ENCODE measurements at places on chromosomes 6 and 20. TPM values are rescaled to one million over a fixed set of nuclear protein-coding genes. Genes with fewer than 3 reads are reported as not detected.

DNA sequence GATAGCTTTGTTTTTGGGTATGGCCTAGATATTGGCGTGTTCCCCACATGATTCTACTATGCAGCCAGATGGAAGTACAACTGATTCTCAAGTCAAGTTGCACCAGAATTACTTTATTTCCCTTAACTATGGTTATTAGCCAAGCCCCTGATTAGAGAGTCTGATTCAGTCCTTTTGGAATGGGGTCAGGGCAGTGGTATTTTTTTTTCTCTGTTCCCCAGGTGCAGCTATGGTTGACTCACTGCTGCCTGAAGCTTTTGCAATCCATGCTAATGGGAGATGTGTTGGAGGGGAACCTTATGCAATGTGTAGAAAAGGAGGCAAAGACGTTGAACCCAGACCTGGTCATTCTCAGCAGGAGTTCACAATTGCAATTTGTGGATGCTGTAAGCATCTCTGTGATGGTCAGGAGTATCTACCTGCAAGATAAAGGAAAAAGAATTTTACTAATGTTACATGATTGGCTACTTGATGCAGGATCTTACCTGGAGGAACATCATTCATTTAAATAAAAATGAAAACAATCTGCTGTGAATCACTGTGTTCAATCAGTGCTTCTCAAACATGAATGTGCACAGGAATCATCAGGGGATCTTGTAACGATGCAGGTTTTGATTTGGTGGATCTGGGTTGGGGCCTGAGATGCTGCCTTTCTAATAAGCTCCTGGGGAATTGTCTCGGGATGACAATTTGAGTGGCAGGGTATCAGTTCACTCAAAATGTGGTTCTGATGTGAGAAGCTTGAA is 49.4 kb downstream of the PFDN4 start:
- no peak for DNase-seq

GRCh38 chr6:403659-404655 is 12.4 kb downstream of the IRF4 start:
- DNase-seq = peak; percentile 54

GRCh38 chr6:52820198-52820597 is 16.6 kb upstream of the GSTA1 start:
- no peak for DNase-seq

- no peak for DNase-seq
Observed at GRCh38 chr20:58677808-58678207, 14.8 kb upstream of the NPEPL1 start.

GRCh38 chr20:10653599-10654249 is 20.1 kb downstream of the JAG1 start:
- DNase-seq = no peak

DNA sequence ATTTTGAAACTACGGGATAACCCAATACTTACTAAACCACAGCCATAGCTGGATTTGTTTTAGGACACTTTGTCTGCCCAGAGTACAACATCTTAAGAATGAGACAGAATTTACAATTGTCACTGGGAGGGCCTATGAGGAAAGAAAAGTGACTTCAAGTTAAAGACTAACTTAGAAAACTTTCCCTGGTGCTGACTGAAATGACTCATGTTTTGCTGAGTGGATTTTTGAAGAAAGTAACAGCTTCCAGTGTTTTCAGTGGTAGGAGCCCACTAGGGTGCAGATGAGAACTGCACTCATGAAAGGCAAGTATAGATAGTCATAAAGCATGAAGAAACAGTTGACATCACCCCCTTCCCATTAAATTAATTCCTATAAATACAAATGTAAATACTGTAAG is 988.2 kb upstream of the MAP3K7 start:
- DNase-seq = no peak

- DNase-seq = no peak
Observed at GRCh38 chr6:3119040-3119723, 671 bp downstream of the BPHL start.

GRCh38 chr6:39898625-39899024 is 35.6 kb downstream of the MOCS1 start:
- no peak for DNase-seq

DNA sequence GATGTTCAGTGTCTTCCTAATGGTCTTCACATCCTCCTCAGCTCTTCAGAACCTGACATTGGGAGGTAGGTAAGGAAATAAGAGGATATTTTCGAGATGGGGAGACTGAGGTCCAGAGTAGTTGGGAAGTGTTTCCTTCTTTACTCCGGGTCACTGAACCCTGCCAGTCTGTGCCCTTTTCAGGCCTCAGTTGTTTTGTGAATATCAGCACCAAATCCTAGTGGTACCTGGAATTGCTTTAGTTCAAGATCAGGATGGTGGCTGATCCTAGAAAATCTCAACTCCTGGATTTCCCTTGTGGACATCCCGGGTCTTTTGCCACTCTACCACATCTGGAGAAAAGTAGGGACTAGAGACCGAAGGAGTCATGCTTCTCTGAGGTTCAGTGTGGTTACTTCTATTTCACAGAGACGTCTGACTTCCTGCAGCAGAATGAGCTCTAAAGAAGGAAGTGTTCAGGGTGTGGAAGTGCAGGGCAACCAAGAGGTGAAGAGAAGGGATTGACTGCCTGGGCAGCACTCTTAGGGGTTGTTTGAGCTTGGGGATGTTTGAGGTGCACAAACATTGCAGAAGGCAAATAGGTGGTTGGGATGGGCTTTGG is 995 bp downstream of the STK4 start:
- peak; percentile 52 for DNase-seq

DNA sequence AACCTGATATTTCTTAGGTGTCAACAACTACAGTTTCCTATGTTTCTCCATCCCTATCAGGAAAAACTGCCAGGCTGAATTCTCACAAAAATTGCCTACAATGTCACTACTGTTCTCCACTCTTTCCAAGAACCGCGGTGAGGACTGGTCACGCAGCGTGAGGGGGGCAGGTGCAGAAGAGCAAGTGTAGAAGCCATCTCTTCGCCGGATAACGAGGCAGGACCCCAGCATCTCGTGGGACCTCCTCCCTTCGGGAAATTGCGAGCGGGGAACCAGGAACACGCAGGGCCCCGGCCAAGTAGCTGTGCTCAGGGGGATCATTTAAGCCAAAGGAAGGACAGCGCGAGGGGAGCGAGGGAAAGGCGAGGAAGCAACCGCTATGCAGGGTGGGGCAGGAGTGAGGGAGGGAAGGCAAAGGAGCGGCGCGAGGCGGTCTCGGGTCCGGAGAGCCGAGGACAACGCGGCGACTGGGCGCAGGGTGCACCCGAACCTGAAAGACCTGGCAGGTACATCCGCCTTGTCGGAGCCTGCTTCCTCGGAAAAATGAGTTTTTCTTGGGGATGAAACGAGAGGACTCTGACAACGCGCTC is 559 bp downstream of the APMAP start:
- DNase-seq = no peak

DNA sequence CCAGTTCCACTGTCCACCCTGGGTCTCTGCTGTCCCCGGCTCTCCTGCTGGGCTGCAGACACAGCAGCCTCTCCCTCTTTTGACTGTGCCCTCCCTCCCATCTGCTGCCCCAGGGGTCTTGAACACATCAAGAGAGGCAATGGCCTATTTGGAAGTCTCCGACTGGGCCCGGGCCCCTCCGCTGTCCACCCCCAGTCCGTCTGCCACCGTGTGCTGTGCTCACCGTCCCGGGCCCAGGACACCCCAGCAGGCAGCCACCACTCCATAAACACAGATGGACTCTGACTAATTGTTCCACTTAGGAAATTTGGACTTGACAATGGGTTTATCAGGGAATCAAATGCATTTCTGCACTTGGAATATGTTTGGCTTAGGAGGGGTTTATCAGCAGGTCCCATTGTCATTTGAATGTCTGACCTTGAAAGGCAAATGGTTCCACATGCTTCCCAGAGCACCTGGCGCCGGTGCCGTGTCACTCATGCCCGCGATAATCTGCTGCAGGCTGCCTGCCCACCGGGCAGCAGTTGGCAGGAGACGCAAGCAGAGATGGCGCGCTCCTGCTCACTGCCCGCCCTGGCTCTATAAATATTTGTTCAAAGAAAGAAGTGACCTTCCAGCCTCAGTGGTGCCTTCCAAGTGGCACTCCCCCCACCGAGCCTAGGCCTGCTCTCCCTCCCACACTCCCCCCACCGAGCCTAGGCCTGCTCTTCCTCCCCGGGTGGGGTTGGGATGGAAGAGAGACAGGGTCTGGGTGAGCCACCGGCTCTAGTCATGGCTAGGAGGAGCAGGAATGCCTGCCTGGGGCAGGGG is 18.8 kb upstream of the FRMD1 start:
- no peak for DNase-seq

DNA sequence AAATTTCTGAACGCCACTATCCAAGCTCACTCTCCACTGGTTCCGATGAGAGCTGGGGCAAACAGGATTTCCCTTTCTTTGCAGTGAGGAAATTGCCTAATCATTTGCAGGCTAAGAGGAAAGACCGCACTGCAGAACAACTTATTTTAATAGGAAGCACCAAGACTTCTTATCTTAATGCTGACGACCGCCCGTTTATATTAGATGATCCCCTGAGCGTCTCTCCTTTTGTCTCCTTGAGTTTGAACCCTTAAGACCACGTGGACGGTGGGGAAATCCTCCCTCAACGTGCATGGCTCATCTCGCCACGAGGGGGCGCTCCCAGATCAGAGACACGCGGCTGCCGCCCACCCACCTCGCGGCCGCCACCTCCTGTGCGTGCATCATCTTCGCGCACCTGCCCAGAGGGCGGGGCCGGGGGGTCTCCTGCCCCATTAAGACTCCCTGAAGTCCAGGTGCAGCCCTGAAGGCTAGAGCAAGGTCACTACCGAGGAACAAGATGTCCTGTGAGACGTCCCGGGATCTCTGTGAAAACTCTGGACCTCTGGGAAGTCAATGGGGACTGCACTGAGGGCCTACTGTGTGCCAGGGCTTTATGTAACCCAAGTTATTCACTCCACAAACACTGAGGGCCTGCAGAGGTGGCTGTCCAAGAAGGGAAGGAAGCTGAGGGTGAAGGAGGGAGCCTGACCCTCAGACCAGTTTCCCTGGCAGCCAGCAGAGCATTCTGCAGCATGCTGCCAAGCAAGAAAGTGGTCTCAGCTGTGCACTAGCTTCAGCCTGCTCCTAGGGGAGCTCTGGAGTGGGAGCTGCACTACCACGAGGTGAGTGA is 28.1 kb downstream of the PDYN start:
- peak; percentile 72 for DNase-seq

GRCh38 chr20:23050076-23050838 is 785 bp upstream of the THBD start:
- DNase-seq = no peak

Gene TCF15
- total RNA-seq = not detected

Gene RAMACL
- 0.23 TPM for total RNA-seq

Gene HSPA12B
- not detected for total RNA-seq

Gene PLEKHG1
- total RNA-seq = 2.3 TPM

Gene UCKL1
- 36.3 TPM for total RNA-seq

Gene CFAP206
- not detected for total RNA-seq

Gene TRERF1
- total RNA-seq = 17.4 TPM

Gene C6orf132
- total RNA-seq = 0.10 TPM

Gene LPIN3
- 0.65 TPM for total RNA-seq

All from activated CD4-positive, alpha-beta memory T cell treated with anti-CD3 and anti-CD28 coated beads, Interleukin-2, amount 10 ng/mL, durations not matched to agents 7 days and 5 days (primary cell).